A549 treated with CORT108297 at 1 μM for 4 hours (cell line): ENCODE measurements at places on chromosomes 11 and 22. TPM values are rescaled to one million over a fixed set of nuclear protein-coding genes. Genes with fewer than 3 reads are reported as not detected.

Gene ART1
- total RNA-seq, result not detected in 5 replicates

Gene MRGPRF
- total RNA-seq, result 0.05 to 0.08 TPM (median 0.06 TPM) in 5 replicates

Gene OR5B21
- not detected in 5 replicates for total RNA-seq

Gene CCDC73
- total RNA-seq, result 0.03 TPM in 1 of 5 replicates, not detected in the others

Gene PAX6
- 0.92 to 1.5 TPM (median 1.3 TPM) in 5 replicates for total RNA-seq

Gene DEPDC7
- total RNA-seq, result 6.5 to 10.1 TPM (median 7.8 TPM) in 5 replicates

Gene BIRC3
- 29.8 to 43.5 TPM (median 38.8 TPM) in 5 replicates for total RNA-seq

Gene MUC6
- 0.01 to 0.02 TPM (median 0.01 TPM) in 3 of 5 replicates, not detected in the others for total RNA-seq

Gene HBG2
- not detected in 5 replicates for total RNA-seq

Gene ASRGL1
- 10.1 to 13.9 TPM (median 13.0 TPM) in 5 replicates for total RNA-seq

Gene KRTAP5-9
- 0.10 TPM in 1 of 5 replicates, not detected in the others for total RNA-seq

Gene FIBP
- 71.8 to 97.2 TPM (median 89.4 TPM) in 5 replicates for total RNA-seq

Gene TMEM86A
- 0.21 to 0.62 TPM (median 0.41 TPM) in 5 replicates for total RNA-seq

Gene DGAT2
- 1.5 to 3.1 TPM (median 2.0 TPM) in 5 replicates for total RNA-seq

Gene NFAM1
- total RNA-seq, result 0.01 TPM in 2 of 5 replicates, not detected in the others

Gene NCR3LG1
- 1.7 to 2.6 TPM (median 2.3 TPM) in 5 replicates for total RNA-seq

Gene SCO2
- 2.7 to 9.9 TPM (median 5.5 TPM) in 5 replicates for total RNA-seq

Gene DGCR6
- 0.63 to 1.7 TPM (median 1.3 TPM) in 5 replicates for total RNA-seq

Gene CADM1
- total RNA-seq, result 16.1 to 26.0 TPM (median 22.8 TPM) in 5 replicates

Gene NTM
- not detected in 5 replicates for total RNA-seq

Gene C1QTNF4
- total RNA-seq, result 0.08 to 0.10 TPM (median 0.08 TPM) in 3 of 5 replicates, not detected in the others

Gene HYOU1
- total RNA-seq, result 40.0 to 49.6 TPM (median 48.0 TPM) in 5 replicates

Gene NPAS4
- not detected in 5 replicates for total RNA-seq

Gene RTCB
- 76.7 to 87.1 TPM (median 79.1 TPM) in 5 replicates for total RNA-seq

Gene CNTF
- 1.0 to 1.5 TPM (median 1.2 TPM) in 5 replicates for total RNA-seq

Gene EXPH5
- total RNA-seq, result 0.01 to 0.05 TPM (median 0.02 TPM) in 5 replicates

Gene PICALM
- 78.7 to 108 TPM (median 83.1 TPM) in 5 replicates for total RNA-seq

Gene PELI3
- total RNA-seq, result 4.0 to 6.8 TPM (median 5.9 TPM) in 5 replicates

Gene PGA5
- total RNA-seq, result not detected in 5 replicates

Gene SNX32
- 0.06 to 0.27 TPM (median 0.08 TPM) in 3 of 5 replicates, not detected in the others for total RNA-seq

Gene CARD16
- 0.23 to 0.37 TPM in 2 of 5 replicates, not detected in the others for total RNA-seq

Gene GLYAT
- total RNA-seq, result not detected in 5 replicates

Gene NOL12
- 25.2 to 29.2 TPM (median 27.7 TPM) in 5 replicates for total RNA-seq
